ENCODE measurements at places on chromosomes 5 and 9. TPM values are rescaled to one million over a fixed set of nuclear protein-coding genes. Genes with fewer than 3 reads are reported as not detected.

- DNase-seq, result no peak
Observed at GRCh38 chr5:178277346-178277745, 44.7 kb upstream of the PHYKPL start.

SAPCD2 gene
- polyA plus RNA-seq, result 5.4 TPM

- no peak for DNase-seq
Observed at GRCh38 chr5:51604324-51604723, 221.1 kb downstream of the ISL1 start.

DNA sequence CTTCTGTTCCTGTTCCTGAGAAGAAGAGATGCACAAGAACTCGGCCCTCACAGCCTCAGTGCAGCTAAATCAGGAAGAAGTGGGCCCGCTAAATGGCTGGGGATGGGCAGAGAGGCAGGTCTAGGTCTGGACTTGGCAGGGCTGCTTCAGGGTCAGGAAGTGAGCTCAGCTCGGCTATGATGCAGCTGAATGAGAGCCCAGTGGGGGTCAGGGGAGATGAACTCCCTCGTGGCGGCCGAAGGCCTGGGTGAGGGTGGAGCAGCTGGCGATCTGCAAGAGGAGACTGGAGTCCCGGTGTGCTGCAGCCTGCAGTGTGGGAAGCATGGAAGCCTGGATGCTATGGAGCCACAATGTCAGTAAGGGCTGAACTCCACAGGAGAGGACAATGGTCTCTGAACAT, 466.2 kb downstream of the SPOCK1 start:
- DNase-seq, result no peak

All from right renal cortex interstitium (tissue), 3 donors.